ENCODE measurements at places on chromosomes 6 and 20.

GRCh38 chr20:8320306-8320705 is 188.2 kb downstream of the PLCB1 start:
- DNase-seq, result no peak

DNA sequence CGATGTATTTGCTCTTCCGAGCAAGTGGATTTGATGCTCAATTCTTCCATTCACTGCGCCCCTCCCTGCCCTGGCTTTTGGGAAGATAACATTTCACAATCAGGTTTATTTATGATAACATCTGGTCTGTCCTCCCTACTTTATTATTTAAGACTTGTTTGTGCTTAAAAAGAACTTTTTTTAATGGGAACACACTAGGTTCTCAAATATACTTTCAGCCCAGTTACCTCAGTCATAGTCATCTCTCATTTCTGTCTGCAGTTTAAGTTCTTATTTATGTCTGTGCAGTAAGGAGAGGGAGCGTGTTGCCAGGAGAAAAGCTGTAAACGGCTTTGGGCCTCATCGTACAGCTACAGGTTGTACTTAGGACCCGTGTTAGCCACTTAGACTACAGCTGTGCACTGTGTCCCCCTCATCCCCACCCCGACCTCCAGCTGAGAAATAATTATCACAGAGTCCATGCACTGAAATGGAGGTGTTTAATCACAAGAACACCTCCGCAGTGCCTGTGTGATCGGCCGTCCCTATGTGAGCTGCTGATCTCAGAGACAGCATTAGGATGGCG is 99.3 kb downstream of the RPP40 start:
- no peak for DNase-seq

DNA sequence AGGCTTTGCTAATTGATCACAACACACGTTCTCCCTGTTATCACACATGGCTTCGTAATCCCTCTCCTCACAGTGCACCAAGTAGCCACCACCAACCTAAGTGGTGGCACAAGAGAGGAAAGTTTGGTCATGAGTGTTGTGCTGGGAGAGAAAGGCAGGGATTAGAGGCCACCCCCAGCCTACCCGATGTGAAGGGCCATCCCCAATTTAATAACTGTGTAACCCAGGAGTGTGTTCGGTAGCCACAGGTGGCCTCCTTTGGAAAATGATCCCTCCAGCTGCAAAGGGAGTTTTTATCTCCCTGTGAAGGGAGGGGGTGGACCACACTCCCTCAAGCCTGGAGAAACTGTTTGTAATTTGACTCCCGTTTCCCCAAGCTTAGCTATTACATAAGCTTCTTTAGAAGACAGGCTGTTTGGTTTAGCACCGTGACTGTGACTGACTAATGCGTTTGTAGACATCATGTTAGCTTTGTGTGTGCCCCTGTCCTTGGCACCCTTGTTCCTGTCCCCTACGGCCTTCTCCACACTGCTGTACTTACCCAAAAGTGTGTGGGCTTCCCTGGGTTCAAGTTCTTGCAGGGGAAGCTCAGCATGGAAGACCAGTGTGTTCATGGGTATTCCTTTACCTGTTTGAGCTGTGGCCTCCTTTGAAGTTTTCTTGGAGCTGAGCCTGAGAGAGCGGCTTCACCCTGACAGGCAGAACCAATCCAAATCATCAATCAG is 20.6 kb downstream of the PPP1R16B start:
- DNase-seq, result no peak

- DNase-seq, result no peak
Observed at GRCh38 chr20:25269057-25269832, 21.4 kb downstream of the PYGB start.

DNA sequence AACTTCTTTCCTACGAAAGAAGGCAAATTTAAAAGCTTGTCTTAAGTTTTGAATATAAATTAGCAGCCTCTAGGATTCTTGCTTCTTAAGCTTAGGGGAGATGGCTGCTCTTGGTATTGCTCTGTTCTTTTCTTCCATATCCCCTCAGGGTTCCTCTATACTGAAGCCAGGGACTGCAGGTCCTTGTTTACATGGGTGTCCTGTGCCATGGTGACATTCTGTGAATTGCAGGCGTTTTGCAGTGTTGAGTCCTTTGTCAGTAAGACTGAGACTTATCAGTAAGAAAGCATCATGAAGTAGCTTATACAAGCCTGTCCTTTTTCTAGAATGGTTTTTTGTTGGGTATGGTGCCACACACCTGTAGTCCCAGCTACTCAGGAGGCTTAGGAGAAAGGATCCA is 147.8 kb downstream of the ARID1B start:
- no peak for DNase-seq

DNA sequence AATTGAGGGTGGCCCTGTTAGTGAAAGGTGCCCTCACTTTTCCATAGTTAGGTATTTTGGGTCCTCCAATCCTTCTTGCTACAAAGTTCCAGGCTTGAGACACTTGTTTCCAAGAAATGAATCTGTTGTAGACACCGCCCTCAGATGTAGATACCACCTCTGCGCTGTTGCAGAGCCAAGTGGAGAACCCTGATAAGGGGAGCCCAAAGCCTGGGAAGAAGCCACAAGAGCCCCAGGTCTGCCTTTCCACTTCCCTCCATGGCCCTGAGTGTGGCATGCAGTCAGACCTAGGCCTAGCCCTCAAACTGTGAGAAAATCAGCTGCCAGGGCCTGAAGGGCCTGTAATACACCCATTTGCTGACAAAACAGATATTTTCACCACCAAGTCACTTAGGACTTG is 37.1 kb downstream of the DTD1 start:
- DNase-seq, result no peak

- DNase-seq, result no peak
Observed at GRCh38 chr20:64158346-64159285, 5.6 kb upstream of the MYT1 start.

DNA sequence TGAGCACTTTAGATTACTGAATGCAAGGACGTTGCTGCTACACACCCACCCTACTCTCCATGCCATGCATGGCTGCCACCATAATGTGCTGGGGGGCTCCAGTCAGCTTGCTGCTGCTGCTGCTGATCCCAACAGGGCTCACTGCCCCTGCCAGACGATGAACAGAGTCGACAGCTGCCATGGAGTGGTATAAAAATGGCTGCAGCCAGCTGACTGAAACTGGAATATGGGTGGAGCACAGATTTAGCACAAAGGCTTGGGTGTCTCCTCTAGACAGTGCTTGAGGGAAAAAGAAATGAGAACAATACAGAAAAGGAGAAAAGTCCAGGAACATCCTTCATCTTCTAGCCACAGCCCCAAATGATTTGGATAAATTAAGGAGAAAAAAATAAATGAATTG is 150.7 kb downstream of the PDSS2 start:
- no peak for DNase-seq

DNA sequence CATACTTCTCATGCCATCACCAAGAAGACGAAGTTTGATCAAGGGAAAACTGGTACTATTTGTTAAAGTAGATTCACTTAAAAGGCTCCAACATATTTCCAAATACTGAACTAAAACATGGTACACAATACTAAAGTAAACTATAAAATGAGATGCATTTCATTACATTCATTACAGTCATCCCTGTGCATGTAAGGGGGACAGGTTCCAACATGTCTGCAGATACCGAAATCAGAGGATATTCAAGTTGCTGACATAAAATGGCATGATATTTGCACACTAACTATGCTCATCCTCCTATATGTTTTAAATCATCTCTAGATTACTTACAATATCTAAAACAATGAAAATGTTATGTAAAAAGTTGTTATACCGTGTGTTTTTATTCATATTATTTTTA is 893.9 kb upstream of the MANEA start:
- DNase-seq, result no peak

DNA sequence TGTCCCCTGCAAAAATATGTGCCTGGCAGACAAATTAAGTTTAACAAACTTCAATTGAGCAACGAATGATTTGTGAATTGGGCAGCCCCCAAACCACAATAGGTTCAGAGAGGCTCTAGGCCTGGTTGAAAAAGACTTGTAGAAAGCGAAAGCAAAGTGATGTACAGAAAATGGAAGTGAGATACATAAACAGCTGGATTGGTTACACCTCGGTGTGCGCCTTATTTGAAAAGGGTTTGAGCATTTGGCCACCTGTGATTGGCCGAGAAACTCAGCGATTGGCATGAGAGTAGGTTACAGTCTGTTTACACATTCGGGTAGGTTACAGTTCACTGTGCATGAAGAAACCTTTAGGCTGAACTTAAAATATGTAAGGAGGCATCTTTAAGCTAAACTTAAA is 136.9 kb downstream of the CD83 start:
- no peak for DNase-seq

DNA sequence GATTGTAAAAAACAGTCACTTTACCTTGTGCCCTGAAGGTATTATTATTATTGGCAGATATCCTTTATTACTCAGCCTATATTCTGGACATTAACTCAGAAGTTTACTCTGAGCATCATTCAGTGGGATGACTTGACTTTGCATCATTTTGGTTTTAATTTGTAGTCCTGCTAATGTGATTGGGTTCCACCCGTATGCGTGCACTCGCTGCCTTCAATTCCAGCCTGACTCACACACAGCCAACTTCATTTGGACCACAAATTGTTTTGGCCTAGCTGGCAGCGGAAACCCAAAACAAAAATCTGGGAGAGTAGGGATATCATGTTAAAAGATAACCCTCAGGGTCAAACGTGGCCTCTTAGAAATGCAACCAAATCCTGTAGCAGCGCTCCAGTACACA is 704.4 kb upstream of the SLC35B3 start:
- peak; percentile 50 for DNase-seq

- no peak for DNase-seq
Observed at GRCh38 chr20:38875175-38875993, 50.8 kb upstream of the FAM83D start.
